ENCODE measurements at places on chromosomes 2 and 18.

- DNase-seq = peak; percentile 84
Measured at GRCh38 chr18:45839414-45840395, 14.2 kb downstream of the SIGLEC15 start.

- no peak for DNase-seq
Measured at GRCh38 chr2:151354807-151355206, 2.6 kb upstream of the TNFAIP6 start.

DNA sequence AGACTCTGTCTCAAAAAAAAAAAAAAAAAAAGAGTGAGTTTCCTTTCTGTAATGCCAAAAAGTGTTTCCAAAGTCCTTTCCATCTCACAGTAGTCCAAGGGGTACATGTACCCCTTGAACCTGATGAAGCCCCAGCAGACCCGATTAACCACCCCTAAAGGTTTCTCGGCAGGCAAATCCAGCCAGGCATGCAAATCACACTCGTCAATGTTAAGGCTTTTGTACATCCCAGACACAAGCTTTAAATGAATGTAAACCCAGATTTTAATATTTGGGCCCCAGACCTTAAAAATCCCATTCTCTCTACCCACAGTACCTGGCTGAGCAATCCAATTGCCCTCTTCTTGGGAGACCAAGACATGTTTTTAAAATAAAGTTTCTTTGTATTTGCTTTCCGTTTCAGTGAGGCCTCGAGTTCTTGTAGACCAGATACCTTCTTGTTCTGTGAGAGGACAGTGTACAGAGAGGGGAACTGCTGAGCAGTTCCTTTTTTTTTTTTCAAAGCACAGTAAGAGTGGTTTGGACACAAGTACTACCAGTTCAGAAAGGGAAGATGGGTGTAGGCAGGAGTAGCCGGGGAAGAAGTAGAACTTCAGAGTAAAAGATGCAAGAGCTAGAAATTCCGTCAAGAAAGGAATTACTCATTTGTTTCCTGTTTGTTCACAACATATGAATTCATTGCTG lies at the start of gene NLRC4:
TSS of gene NLRC4 (minus strand) at position 465 of the 684 bp plus-strand sequence. CDS start 8,111 bp downstream, outside the sequence.
- no peak for DNase-seq

DNA sequence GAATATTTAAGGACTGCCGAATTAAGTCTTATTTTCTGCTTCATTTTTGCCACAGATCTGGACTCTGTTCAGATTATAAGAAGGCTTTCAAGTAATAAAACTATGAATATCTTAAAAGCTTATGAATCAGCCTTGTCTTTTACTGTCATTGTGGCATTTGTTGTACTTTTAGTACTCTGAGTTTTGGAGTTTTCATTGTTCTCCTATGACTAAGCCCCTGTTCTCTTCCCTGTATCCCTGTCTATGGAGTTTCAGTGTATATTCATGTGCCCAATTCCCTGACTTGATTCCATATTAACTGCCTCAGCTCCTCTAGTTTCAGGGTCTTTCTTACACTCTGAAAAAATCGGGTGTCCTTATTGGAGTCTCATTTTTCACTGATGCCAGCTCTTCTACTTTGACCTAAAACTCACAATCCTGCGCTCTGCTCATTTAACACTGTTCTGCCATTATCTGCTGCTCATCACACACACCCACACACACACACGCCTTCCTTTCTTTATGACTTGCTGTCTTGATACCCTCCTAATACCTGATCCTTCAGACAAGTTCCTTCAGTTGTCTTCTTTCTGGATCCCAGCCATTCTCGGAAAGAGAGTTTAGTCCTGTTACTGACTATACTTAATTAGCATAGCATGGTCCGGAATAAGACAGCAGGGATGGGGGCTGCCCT lies 511.8 kb downstream of the CPS1 start:
- DNase-seq = no peak

GRCh38 chr2:181354626-181355025 lies 102.6 kb upstream of the ITGA4 start:
- peak; percentile 77 for DNase-seq

DNA sequence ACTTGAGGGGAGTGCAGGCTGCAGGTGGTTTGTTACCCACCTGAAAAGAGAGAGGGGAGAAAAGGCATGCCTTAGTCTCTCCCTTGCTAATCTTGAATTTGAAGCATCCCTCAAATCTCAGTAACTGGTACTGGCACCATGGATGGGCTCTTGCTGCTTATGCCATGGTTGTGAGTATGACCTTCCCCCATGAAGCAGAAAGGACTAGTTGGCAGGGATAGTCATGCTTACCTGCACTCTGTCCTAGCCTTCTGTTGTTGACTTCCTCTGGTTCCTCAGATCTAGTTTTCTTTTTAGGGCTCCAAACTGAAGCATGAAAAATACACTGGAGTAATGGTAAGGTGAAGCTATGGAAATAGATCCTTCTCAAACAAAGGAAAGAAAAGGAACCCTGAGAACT lies 191.2 kb downstream of the SPAG16 start:
- DNase-seq = no peak

- DNase-seq = no peak
Measured at GRCh38 chr2:229343661-229344060, 72.6 kb upstream of the PID1 start.

DNA sequence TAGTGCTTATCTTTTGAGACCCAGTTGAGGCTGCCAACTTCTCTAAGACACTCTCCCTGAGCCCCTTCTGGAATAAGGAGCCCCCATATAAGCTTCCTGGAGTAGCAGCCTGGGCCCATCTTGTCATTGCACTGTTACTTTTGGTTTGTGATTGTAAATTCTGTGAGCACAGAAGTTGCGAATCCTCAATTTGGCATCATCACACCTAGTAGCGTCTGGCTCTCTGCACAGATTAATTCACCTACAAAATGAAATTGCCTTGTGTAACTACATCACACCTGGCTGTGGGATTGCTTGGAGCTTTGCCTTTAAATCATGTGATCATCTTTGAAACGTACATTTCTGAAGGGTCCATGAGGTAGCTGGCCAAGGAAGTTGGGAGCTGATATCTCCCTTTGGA lies 193.2 kb upstream of the BCL2L11 start:
- no peak for DNase-seq

- no peak for DNase-seq
Measured at GRCh38 chr2:100612388-100613000, 49.7 kb downstream of the PDCL3 start.

- DNase-seq = peak; percentile 60
Measured at GRCh38 chr2:30321466-30321865, 90.1 kb downstream of the LBH start.

Measured in GM03348 (cell line).